ENCODE measurements at places on chromosomes 4 and X.

DNA sequence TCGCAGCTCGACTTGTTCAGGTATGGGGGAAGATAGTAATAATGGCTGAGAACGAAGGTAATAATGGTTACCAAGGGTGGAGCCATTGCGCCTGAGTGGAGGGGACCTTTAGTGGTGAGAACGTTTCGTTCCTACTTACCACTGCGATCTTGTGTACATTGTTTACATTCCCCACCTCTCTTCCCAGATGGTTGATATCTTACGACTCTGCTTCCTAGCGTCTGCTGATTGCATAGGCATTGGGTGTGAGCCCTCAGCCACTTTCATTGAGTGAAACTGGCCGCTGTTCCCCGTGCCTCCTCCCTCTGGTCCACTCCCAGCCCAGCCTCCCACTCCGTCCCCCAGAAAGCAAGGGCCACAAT, 850 bp downstream of the IGBP1 start:
- no peak for DNase-seq

DNA sequence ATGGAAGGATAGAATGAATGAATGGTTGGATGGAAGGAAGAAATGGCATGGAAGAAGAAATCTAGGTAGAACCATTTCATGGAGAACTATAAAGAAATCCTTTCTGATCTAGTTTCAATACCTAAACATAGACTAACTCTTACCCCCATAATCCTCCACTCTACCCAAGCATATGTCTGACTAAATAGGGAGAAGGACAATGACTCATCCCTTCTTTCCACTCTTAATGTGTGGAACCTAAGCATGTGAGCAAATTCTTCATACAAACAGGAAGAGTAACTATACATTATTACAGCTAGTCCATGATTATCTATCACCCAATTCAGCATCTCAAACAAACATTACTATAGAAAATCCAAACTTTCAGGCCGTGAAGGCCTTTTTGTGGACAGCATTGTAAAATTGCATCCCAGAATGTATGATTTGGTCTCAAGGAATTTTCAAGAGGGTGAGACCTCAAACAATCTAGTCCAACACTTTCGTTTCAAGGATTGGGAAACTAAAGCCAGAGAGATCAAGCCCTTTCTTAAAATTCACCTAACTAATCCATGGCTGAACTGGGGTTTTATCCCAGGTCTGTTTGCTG, 11.2 kb downstream of the C1QTNF7 start:
- no peak for DNase-seq

DNA sequence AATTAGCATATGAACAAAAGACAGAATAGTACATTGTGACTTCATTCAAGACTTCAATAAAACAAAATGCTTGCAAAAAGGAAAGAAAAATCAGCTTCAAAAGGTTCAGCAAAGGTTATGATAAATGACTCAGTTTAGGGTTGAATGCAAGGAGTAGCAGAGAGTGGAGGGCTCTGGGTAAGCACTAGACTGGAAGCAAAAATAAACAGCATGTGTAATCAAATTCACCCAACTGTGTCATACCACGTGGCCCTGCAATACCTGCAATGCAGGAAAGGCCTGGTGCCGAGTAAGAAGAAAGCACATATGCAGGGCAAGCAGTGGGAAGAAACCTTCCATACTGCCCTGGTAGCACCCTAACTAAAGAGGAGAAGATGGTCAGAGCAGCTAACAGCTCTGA, 88.7 kb downstream of the ATP11C start:
- DNase-seq, result no peak

DNA sequence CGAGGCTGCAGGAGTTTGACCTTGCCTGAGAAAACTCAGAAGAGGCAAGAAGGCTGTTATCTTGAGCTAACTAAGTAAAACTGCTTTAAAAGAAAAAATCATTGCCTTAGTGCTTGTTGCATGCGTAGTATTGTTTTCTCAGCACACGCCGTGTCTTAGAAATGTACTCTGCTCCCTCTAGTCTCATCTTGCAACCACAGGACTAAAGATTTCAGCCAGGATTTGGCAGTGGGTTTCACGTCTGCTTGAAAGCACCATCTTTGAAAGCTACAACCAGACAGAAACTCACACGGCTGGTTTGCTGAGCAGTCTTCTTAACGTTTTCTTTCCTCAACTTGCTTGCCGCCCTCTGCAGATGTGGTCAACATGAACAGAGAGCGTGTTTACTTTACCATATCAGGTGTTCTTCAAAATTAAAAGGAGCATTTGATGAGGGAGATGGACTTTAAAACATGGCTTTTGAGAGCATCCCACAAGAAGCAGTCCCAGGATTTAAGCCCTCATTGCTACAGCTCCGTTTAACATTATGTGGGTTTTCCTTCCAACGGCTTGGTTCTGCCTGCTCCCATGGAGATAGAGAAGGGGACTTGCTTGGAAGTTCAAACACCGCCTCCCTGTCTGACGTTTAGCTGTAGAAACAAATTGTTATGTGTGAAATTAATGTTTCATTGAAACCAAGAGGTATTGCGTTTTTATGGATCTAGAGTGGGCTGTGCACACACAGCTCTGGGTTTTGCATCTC, 3.4 kb downstream of the SORCS2 start:
- peak; percentile 43 for DNase-seq

Data from right forelimb (tissue), 1 donor.